ENCODE measurements at places on chromosomes 4 and X.

DNA sequence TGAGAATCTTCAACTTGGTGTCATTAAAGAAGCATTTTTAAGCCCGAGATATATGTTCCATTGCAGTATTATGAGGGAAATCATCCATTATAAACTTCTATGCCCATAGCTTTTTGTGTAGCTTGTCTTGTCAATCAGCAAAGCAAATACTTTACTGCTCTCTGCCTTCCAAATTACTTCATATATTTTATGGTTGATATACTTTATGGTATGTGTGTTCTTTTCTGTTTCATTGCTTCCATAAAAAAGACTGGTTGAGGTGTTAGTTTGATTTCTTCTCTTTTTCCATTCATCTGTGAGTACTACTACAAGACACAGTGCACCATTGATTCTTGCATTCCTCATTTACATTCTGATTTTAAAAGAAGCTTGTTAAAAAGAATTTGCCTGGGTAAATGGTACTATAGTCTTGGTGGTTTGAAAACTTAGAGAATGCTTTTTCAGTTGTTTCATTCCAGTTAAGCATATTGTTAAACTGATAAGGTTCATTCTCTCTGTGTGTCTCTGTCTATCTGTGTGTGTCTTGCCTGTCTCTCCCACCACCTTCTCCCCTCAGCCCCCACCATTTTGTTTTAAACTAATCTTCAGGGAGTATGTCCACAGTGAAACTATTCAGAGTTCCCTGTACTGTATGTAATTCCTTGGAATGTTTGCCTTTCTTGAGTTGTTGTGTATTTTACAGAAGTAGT is 27.1 kb downstream of the STAG2 start:
- DNase-seq, result no peak

DNA sequence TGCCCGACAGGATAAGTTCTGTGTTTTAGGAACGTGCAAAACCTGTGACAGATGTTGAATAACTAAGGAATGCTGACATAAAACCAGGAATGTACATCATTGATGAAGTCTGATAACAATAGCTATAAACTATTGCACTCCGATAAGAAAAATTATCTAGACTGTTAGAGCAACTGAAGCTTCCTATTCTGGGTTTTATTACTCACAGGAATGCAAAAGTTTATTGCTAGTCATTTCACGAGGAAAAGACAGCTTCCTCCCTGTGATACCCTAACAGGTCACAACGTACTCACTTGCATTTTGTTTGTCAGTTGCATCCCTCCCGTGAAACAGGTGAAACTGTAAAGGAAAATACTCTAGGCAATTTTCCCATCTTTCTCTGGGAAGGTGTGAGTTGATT is 65.9 kb downstream of the CLDN22 start:
- no peak for DNase-seq

- DNase-seq, result no peak
Measured at GRCh38 chrX:17187136-17187756, 187.8 kb upstream of the NHS start.

- no peak for DNase-seq
Measured at GRCh38 chr4:154490583-154491340, 837 bp downstream of the DCHS2 start.

- DNase-seq, result peak; percentile 47
Measured at GRCh38 chr4:6887591-6888371, 21.8 kb upstream of the TBC1D14 start.

DNA sequence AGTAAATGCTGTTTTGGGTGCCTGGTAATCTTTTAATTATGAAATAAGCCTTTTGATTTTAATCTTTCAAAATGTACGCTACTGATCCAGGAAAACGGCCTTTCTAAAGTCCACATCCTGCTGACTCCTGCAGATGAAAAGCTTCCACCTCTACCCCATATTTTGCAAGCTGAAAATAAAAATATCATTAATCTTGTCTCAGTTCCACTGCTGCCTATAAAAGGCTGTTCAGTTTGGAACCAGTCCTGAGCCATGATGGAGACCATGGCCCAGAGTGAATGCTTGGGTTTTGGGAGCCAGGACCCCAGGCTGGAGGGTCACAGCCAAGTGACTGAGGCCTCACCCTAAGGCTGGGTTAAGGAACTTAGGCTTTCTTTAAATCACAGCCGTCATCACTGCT is 110.8 kb downstream of the AFF1 start:
- DNase-seq, result no peak

GRCh38 chr4:155578219-155578618 is 88.4 kb upstream of the GUCY1A1 start:
- DNase-seq, result no peak

GRCh38 chr4:122806981-122807679 is 19.5 kb upstream of the FGF2 start:
- DNase-seq, result no peak

DNA sequence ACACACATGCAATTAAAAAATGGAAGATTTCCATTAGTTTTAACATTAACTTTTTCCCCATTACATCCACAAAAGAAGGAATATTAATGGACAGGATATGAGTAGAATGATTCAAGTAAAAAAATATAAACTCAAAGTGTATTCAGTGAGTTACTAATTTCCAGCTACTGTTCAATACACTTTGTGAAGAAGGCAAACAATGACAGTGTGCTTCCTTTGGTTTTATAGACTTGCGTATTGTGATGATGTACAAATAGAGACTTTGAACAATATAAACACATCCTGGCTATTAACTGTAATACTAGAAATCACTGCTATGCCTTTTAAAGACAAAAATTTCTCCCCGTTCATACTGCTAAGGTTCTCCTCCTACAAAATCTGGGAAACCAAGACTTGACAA is 171.4 kb downstream of the ASB9 start:
- no peak for DNase-seq

- DNase-seq, result no peak
Measured at GRCh38 chr4:26218677-26219605, 101.9 kb upstream of the RBPJ start.

DNA sequence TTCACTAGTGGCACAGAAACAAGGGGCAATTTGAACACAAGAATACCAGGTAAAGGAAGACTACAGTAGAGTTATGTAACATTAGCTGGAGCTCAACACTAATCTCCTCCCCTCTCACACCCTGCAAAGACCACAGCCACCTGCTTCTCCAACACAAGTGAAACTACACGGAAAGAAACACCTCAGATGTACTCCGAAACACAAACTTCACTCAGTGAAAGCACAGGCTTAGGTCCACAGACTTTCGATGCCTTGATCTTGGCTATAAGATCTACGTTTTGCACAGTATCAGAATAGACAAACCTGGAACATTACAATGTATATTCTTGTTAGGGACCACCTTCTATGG is 7.6 kb downstream of the ACSL1 start:
- no peak for DNase-seq

All from globus pallidus (tissue), 1 donor.